ENCODE measurements at places on chromosomes 3 and 15.

DNA sequence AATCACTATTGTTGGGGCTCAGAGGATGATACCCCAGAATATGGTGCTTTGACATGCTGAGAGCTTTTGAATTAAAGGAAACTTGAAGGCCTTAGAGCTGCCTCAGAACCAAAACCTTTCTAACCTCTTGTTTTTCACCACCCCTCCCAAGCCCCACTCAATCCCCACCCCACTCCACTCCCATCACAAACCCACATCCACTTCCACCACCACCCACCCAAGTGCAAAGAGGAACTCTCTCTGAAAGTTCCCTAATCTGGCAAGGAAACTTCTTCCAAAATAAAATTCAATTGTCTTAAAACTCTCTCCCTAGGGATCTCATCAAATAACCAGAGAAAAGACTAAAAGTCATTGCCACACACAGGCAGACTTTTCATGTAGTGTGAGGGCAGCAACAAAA lies 301.2 kb upstream of the ARHGEF26 start:
- DNase-seq: no peak

DNA sequence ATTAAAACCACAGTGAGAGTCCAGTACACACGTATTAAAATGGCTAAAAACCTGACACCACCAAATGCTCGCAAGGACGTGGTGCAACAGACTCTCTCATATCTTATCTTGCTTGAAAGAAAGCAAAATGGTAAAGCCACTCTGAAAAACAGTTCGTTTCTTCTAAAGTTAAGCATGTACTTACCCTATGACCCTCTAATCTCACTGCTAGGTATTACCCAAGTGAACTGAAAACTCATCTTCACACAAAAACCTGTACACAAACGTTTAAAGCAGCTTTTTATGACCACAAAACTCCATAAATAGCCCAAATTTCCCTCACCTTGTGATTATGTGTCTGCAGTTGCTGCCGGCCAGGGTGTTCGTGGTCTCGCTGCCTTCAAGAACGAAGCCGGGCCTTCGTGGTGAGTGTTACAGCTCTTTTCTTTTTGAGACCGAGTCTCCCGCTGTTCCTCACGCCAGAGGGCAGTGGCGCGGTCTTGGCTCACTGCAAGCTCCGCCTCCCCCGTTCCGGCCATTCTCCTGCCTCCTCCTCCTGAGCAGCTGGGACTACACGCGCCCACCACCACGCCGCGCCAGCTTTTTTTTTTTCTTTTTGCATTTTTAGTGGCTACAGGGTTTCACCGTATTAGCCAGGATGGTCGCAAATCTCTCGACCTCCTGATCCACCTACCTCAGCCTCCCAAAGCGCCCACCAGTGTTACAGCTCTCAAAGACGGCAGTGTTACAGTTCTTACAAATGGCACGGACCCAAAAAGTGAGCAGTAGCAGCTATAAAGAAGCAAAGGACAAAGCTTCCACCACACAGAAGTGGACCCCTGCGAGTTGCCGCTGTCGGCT lies 165.4 kb downstream of the TJP1 start:
- DNase-seq: no peak

- no peak for DNase-seq
Measured at GRCh38 chr15:61906961-61907752, 153.1 kb downstream of the VPS13C start.

DNA sequence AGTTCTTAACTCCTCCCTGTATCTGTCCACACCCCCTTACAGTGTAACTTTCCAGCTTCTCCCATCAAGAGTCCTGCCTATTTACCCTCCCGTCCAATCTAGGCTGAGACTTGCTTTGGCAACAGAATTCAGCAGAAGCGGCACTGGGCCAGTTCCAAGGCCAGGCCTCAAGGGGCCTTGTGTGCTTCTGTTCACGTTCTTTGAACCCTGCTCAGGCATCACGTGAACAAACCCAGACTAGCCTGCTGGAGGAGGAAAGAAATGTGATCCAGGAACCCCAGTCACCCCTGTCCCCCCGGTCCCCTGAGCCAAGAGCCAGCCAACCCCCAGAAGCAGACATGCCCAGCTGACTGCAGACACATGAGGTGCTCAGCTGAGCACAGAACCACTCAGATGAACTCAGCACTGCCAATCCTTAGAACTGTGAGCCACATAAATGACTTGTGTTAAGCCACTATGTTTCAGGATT lies 76.1 kb upstream of the DCLK3 start:
- DNase-seq: no peak

GRCh38 chr3:160472344-160472743 lies 22.8 kb upstream of the TRIM59 start:
- no peak for DNase-seq

Data from femur (tissue), 1 donor.